ENCODE measurements at places on chromosomes 6 and 20.

DNA sequence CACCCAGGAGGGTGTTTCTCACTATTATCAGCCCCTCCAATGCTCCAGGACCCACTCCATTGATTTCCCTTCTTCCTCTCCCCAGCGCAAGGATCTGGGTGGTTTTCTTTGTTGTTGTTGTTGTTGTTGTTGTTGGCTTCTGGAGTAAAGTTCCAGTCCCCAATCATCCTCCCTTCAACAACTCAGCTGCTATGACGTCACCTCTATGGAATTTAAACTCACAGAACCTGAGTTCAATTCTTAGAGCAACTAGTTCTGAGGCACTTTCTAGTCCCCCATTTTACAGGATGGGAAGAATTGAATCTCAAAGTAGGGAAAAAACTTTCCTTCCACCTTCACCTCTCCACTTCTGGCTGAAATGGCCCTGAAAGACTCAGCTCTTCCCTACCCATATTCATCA lies 9.7 kb upstream of the WFDC8 start:
- no peak for DNase-seq

- no peak for DNase-seq
These were observed 187.8 kb upstream of the LRFN2 start for GRCh38 chr6:40774932-40775331.

DNA sequence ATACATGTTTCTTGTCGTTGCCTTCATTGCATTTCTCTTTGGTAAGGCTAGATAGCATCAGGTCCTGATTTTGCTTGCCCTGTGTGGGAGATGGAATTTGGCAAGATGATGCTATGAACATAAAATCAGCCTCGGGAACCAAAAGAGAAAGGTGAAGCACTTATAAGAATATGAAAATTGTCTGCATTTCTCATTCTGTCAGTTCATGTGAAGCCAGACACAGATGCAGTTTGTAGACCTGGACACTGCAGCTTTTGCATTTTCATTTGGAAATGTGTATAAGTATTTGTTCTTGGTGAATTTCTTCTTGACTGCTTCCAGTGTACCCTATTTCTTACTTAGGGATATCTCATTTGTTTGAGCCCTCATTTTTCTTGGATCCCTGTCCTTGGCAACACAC lies 1.3 kb downstream of the YWHAB start:
- no peak for DNase-seq

DNA sequence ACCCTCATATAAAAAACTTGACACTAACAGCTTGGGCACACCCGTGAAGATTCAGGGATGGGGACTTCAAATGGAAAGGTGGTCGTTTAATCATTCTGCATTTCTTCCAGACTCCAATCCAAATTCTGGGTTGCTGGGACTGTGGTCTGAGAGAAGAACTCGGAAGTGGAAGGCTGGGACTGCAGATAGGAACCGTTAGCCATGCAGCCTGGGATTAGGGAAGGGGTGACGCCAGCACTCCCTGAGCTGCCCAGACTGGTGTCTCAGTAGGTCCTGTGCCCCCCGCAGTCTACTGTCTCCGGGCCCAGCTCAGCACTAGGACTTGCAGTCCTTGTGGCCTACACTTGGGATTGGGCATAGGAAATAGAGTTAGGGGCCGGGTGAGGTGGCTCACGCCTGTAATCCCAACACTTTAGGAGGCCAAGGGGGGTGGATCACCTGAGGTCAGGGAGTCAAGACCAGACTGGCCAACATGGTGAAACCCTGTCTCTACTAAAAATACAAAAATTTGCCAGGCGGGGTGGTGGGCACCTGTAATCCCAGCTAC lies 511 bp upstream of the CLIC1 start:
- DNase-seq = no peak

GRCh38 chr6:10838794-10839333 lies 525 bp upstream of the MAK start:
- DNase-seq = no peak

- DNase-seq = no peak
These were observed 54.2 kb upstream of the MYL9 start for GRCh38 chr20:36487069-36487468.

- peak; percentile 55 for DNase-seq
These were observed 71.3 kb upstream of the SLC2A12 start for GRCh38 chr6:134123666-134124208.

- no peak for DNase-seq
These were observed 67.7 kb downstream of the PHACTR2 start for GRCh38 chr6:143745166-143746133.

GRCh38 chr6:52418606-52419005 lies 1.5 kb upstream of the EFHC1 start:
- DNase-seq = no peak

DNA sequence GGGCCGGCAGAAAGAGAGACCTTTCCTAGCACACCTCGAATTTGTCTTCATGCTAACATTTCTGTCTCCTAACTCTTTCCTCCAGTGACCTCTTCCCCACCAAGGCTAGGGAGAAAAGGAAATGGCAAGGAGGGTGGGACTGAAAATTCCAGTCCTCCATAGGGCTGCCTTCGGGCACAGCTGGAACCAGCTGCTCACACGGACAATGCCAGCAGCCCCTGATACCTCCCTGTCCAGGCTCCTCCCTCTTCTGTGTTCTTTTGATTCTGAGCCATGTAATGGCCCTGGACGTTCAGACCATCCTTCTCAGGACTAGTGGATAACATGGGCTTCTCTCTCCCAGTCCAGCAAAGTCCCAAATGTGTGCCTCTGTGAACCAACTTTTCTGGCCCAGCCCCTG lies 29.1 kb upstream of the PHACTR3 start:
- no peak for DNase-seq

DNA sequence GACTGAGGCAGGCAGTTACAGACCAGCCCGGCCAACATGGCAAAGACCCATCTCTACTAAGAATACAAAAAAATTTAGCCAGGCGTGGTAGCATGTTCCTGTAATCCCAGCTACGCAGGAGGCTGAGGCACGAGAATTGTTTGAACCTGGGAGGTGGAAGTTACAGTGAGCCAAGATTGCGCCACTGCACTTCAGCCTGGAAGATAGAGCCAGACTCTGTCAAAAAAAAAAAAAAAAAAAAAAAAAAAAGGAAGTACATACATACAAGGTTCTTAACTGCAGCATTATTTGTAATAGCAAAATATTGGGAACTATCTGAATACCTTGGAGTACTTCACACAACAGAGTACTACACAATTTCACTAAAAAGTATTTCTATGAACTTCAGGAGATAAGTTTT lies 183.5 kb upstream of the OLIG3 start:
- DNase-seq = no peak

DNA sequence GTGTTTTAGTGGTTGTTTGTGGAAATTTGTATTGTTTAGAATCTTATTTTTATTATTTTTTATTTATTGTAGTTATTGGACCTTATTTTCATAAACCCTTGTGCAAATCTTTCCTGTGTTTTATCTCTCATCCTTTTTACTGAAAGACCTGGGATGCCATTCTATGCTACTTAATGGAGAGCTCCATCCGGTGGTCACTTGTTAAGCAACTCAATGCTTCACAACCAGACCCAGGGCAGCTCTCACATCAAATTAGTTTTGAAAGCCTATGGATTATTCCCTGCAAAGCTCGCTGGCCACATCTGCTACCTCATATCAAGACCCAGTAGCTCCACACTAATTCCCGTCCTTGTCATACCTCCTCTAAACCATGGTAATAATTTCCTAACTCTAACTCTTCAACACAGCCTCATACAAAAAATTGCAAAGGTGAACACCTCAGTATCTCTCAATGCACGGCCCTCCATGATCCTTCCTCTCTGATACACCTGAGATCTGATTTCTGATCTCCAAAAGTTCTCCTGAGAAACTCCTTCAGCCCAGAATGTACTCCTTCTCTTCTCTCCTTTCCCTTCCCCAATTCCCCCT lies 296.6 kb upstream of the MANEA start:
- DNase-seq = no peak

GRCh38 chr20:48795732-48796131 lies 32.1 kb downstream of the PREX1 start:
- DNase-seq = no peak

DNA sequence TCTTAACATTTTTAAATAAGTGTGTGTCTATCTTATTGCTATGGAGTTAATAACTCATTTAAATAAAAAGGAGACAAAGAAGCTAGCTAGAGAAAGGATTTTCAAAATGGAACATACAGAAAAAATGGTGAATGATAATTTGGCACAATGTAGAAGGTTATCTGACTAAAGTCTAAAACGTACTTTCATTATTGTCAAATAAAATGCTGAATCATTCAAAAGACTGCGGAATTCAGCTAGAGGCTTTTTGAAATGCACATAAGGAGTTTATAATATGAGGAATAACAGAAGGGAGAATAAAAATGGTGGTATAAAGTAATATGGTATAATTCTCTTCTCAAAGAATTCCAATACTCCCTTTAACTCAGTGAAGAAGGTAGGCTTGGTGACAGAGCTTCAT lies 597.9 kb downstream of the KHDRBS2 start:
- no peak for DNase-seq

DNA sequence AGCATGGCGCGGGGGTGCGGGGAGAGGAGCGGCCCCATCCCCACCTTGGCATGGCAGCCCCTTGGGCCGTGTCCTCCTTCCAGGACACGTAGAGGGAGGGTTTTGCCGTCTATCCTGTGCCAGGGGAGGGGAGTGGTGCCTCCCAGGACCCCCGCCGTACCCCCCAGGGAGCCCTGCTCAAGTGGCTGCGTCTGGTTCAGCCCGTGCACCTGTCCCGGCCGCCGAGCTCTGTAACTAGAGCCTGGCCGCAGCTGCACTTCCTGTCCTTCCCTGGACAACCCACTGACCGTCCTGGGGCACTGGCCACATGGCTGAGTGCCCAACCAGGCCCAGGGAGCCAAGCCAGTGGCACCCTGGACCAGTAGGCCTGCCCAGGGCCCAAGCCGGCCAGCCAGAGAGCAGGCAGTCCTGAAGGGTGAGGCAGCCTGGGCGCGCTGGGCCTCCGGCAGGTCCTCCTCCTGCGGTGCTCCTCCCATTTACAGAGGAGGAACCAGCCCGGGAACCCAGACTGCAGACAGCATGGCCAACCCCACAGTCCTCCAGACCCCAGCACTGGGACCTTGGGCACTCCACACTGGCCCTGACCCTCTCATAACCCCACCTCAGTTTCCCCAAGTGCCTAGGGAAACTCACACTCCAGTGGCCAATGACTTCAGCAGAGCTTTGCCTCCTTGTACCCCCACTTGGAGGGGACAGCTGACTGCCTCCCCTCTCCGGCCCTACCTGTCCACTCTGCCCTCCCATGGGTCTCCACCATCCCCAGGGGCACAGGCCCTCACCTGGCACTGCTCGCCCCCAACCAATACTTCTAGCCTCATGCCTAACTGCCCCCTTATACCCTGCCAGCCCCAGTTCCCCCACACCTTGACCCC lies 8.7 kb downstream of the LAMA5 start:
- no peak for DNase-seq

GRCh38 chr20:33553516-33553915 lies 63.6 kb downstream of the CBFA2T2 start:
- no peak for DNase-seq

DNA sequence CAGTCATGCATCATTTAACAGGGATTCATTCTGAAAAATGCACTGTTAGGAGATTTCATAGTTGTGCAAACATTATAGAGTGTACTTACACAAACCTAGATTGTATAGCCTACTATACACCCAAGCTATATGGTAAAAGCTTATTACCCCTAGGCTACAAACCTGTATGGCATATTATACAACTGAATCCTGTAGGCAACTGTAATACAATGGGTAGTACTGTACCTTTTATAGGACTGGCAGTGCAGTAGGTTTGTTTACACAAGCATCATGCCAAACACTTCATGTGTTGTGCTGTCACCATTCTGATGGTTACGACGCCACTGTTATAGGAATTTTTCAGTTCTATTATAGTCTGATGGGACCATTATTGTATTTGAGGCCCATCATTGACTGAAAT lies 39.3 kb upstream of the KHDC1 start:
- DNase-seq = no peak

DNA sequence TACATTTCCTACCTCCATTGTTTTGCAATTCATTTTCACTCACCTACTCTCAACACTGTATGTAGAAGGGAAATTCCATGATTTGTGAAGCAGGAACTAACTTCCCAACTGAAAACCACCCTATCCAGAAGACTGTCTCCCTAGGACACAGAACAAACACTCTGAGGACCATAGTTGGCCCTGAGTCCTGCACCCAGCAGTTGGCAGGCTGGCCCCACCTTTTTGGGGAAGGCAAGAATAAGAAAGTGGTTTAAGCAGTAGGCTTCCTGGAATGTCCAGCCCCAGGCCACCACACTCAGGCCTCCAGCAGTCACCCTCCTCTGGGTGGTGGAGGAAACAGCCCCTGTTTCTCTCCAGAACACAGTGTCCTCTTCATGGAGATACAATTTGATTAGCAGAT lies 258.8 kb downstream of the ARHGAP18 start:
- DNase-seq = no peak

DNA sequence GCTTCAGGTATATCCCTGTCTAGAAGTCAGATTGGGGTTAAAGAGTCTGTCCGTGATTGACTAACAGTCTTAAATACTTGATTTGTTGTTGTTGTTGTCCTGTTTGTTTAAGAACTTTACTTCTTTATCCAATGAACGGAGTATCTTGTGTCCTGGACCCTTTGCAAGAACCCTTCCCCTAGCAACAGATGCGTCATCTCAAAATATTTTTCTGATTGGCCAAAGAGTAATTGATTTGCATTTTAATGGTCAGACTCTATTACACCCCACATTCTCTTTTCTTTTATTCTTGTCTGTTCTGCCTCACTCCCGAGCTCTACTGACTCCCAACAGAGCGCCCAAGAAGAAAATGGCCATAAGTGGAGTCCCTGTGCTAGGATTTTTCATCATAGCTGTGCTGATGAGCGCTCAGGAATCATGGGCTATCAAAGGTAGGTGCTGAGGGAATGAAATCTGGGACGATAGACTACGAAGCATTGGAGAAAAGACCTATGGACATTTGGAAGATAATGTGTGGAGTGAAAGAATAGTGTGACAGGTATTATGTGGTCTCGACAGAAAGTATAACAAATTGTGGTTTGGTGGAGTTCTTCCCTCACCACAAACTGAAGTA lies at the start of gene HLA-DRA:
Gene HLA-DRA, plus strand, starts transcription at position 286 of the 613 bp plus-strand sequence. Its CDS starts 64 bp downstream, at position 350.
- DNase-seq = no peak

DNA sequence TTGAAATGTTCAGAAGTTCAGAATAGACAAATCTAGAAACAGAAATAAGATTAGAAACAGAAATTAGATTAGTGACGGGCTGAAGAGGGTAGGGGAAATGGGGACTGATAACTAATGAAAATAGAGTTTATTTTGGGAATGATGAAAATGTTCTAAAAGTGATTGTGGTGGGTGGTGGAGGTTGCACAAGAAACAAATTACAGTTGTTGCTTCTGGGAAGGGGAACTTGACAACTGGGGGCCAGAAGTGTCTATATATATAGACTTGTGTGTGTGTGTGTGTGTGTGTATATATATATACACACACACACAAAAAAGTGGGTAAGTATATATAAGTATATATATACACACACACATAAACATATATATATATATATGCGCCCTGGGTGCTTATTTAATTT lies 86.5 kb upstream of the RREB1 start:
- no peak for DNase-seq

GRCh38 chr6:131116755-131117360 lies 18.4 kb upstream of the AKAP7 start:
- DNase-seq = no peak
